ENCODE measurements at places on chromosomes 13 and 19. TPM values are rescaled to one million over a fixed set of nuclear protein-coding genes. Genes with fewer than 3 reads are reported as not detected.

The ZNF829 gene
- total RNA-seq = 3.5 TPM

The PLVAP gene
- total RNA-seq = not detected

The FXYD3 gene
- not detected for total RNA-seq

GRCh38 chr13:113820813-113821651 lies 42.8 kb downstream of the GAS6 start:
- peaks cover 14% of the 10 kb centered on the region for H3K4me1 ChIP-seq
- H3K27me3 ChIP-seq = no peaks in the 10 kb centered on the region
- no peak overlapping the region for H3K27ac ChIP-seq
- no peak overlapping the region for H3K4me3 ChIP-seq

GRCh38 chr19:50827476-50827875 lies 3.9 kb upstream of the KLK1 start:
- no peak overlapping the region for H3K27ac ChIP-seq
- H3K4me1 ChIP-seq = no peaks in the 10 kb centered on the region
- H3K36me3 ChIP-seq = no peaks in the 10 kb centered on the region
- peaks cover 29% of the 10 kb centered on the region for H3K27me3 ChIP-seq
- H3K4me3 ChIP-seq = no peak overlapping the region

GRCh38 chr19:53795019-53795418 lies 29.1 kb downstream of the NLRP12 start:
- no peak overlapping the region for H3K27ac ChIP-seq
- H3K36me3 ChIP-seq = no peaks in the 10 kb centered on the region
- H3K4me3 ChIP-seq = no peak overlapping the region
- H3K27me3 ChIP-seq = no peaks in the 10 kb centered on the region
- no peaks in the 10 kb centered on the region for H3K4me1 ChIP-seq
